Nephron progenitor cell (in vitro differentiated cells): ENCODE measurements at places on chromosomes 12 and 14.
A peak's percentile ranks its signal among the peaks of the same experiment; 100 is the strongest.

GRCh38 chr12:32811686-32812392 is 56.1 kb upstream of the YARS2 start:
- DNase-seq: no peak

- DNase-seq: no peak
These were observed 301.6 kb downstream of the PCNX1 start for GRCh38 chr14:71208702-71209357.

GRCh38 chr12:2826721-2827515 is 7.9 kb downstream of the NRIP2 start:
- DNase-seq: no peak

DNA sequence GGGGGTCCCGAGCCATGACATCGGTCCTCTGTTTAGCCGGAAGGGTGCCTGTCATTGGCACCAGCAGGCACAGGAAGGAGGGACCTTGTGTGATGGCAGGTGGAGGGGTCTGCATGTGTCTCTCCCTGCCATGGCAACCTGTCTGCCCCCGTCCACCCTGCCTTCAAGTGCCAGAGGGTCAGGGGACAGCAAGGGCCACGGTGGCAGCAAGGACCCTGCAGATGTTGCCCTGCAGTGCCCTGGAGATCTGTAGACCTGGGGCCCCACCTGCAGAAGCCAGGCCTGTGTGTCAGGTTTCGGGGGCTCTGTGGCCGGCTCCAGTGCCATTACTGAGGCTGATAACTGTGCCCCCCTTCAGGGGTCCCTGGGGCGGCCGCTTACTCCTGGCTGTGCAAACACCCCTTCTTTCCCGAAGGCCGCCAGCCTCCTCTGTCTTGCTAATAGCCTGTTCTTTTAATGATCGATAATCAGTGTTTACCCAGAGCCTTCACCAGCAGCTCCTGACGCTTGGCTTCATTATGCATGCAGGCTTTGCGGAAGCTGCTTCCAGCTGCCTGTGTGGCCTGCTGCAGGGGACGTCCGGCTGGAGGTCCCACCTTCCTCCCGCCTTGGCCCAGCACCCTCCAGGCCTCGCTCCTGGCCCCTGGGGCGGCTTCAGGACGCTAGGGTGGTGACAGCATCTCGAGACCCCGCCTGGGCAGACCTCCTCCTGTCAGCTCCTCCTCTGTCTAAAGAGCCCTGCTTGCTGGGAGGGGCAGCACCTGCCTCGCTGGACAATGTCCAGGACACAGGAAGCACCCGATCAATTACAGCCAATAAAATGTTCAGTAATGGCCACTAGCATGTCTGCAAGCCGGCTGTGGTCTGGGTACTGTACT is 153.0 kb downstream of the KIF26A start:
- DNase-seq: no peak

GRCh38 chr14:34926552-34926951 is 51.4 kb upstream of the BAZ1A start:
- no peak for DNase-seq

DNA sequence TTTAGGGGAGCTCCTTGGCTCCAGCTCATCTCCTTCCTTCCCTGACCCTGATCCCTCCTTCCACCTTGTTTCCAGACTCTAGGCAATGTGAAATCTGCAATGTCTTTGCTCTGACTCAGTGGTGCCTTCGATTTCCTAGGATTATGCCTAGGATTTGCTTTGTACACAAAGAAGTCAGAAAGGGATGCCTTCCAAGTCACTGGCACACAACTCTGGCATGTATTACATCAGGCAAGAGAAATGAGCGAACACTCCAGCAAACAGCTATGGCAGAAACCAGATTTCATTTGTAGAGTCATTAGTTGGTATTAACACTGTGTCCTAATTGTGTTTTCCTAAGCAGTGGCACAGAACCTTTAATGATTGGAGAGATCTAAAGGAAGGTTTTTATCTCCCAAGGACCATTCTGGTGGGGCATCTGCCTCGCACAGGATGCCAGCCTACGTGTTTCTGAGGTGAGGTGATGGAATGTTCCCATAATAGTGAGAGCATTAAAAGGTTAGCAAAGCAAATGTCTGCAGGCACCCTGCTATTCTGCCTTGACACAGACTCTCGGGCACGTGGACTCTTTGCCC is 84.9 kb downstream of the WSCD2 start:
- no peak for DNase-seq

- no peak for DNase-seq
These were observed 24.5 kb downstream of the MOK start for GRCh38 chr14:102280376-102280962.

DNA sequence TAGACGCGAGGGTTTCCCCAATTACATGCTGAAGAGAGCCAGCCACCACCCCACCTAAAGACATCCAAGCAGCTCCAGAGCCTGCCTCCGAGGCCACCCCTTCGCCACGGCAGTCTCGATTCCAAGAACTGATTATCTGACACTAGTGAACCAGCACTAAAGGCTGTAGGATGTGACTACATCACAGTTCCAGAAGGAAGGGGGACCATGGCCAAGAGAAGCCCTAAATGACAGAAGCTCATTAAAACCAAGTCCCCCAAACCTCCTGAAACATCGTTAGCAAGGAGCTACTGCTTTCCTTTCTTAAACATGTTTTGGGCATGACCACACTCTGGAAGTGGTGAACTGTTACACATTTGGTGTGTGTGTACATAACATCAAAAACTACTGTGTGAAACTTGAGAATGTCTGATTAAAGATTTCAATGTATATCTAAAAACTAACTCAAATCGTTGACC is 88.2 kb downstream of the DUSP16 start:
- no peak for DNase-seq

- peak; percentile 36 for DNase-seq
These were observed 12.1 kb downstream of the CSRP2 start for GRCh38 chr12:76866726-76867125.

DNA sequence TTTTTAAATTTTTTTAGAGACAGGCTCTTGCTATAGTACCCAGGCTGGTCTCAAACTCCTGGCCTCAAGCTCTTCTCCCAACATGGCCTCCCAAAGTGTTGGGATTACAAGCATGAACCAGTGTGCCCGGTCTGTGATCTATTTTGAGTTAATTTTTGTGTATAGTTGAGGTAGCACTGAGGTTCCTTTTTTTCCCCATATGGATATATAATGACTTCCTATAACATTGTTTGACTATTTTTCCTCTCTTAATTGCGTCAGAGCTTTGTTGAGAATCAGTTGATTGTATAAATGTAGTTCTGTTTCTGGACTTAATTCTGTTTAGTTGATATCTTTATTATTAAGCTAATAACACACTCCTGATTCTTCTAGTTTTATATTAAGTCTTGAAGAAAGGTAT is 8.6 kb upstream of the M6PR start:
- no peak for DNase-seq

DNA sequence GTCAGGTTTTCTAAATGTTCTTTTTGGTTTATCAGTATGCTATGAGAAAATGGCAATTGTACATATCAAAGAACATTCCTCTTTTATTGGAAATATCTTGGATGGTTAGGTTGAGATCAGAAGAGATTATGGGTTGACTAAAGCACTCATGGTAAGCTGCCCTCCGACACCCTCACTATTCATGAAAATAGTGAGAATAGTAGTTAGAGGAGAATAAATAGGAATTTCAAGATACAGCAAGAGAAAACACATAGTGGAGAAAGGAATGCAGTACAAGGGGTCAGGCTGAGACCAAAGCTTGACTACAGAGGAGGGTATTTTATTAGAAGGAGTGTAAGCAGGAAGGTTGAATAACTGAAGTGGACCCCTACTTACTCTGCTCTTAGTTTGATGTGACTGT is 112.5 kb downstream of the PTPRQ start:
- DNase-seq: no peak

DNA sequence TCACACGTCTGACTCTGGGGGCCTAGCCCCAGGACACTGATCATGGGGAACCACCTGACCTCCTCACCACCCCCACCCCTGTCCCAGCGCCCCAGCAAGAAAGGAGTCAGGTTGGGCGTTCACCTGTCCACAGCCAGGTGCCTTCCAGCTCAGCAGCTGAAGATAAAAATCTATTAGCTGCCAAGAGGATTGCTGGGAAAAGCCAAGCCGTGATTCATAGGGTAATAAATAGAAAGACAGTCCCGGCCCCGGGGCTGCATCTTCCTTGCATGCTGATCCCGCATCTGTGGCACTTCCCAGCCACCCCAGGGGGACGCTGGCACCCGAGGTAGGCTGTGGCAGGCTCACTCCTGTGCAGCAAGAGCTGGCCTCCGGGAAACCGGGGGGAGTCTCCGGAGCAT is 70.2 kb upstream of the NCOR2 start:
- no peak for DNase-seq

GRCh38 chr14:106505366-106505765 is 979.0 kb downstream of the TMEM121 start:
- DNase-seq: no peak

DNA sequence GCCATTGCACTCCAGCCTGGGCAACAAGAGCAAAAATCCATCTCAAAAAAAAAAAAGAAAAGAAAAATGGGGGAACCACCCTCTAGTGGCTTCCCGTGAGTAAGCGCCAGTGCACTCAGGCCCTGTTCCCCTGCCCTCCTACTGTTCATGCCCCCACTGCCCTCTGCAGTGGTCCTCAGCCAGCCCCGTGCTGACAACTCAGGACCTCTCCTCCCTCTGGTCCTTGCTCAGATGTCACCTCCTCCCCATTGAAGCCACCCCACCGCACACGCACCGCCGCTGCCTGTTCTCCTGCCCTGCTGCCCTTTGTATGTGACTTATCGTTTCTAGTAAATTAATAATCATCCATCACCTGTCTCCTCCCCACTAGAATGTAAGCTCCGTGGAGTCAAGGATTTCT is 58.8 kb upstream of the DYNC1H1 start:
- DNase-seq: no peak

DNA sequence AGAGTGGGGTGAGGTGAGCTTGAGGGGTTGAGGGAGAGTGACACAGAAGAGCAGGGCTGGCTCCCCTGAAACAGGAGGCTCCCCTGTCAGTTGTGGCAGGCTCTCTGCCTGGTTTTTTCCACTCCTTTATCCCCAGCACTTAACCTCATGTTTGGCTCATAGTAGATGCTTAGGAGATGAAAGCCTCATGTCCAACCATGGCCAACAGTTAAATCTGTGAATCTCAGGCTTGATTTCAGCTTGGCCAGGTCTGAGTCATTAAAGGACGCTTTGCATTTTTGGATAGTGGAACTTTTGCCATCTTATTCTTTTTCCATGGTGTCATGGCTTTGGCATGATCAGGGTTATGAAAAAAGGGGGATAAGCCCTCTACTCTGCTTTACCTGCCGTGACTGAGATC is 117.2 kb downstream of the CACNA1C start:
- no peak for DNase-seq

DNA sequence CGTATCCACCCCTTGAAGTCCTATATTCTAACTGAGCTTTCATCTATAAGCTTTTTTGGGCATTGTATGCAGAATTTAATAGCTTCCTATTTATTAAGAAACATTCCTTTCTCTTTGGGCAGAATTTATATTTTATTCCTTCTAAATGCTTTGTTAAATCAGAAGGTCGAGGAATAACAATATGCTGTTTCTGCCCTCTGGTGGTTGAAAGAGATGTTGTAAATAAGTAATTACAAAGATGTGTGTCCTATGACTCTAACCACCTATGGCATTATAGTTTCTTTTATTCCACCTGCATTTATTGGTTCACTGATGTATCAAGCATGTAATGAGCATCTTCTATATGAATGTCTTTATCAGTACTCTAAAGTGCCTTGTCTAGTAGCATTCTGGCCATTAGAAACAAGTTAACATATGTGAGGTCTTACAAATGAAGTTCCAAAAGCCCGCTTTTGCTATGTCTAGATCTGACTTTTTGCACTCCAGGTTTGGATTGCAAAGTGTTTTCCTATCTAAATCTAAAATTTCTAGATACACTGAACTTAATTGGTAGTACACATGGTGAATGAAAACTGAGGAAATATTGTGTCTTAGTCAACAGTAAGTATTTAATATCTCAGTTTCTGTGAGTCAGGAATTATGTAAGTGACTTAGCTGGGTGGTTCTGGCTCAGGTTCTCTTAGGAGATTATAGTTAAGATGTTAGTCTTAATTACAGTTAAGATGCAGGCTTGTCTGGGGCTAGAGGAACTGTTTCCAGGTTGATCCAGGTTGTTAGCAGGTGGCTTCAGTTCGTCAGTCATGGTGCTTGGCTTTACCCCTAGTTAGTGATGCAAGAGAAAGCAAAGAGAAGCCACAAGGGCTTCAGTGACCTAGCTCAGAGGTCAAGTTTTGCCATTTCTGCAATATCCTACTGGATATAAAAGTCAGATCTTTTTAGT is 57.5 kb downstream of the PLEKHA5 start:
- DNase-seq: no peak

DNA sequence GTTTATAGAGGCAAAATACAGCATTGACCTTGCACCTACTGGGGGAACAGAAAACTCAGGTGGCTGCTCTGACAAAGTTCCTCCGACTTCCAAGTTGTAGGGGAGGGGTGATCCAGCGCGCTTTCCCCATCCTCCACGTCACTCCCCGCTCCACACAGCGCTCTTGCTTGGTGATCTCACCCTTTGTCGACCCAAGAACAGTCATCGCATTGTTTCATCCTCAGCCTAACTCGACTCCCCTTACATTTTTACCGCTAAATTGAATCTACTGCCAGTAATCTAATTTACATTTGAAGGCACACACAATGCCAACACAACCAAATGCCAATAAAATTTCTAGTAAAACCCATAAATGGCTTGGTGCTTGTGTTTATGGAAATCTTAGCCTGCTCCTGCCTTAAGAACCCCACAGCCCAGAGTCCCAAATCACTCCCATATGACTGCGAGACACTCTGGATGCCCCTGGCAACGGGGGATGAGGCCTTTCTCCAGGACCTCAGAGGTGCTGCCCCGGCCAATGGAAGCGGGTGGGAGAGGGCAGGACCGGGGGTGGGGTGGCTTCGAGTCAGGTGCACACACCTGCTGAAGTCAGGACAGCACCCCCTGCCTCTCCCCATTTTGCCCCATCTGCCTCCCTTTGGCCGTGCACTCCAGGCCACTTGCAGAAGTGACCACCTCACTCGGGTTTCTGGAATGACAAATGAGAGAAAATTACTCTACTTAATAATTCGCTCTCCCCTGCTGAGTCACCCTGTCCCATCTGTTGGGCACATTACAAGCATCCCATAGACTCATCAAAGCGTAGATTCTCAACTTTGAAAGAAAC is 98.2 kb upstream of the GSC start:
- no peak for DNase-seq
